SJSA1 (cell line): ENCODE measurements at places on chromosomes 13 and 19. TPM values are rescaled to one million over a fixed set of nuclear protein-coding genes. Genes with fewer than 3 reads are reported as not detected.

GRCh38 chr13:68736961-68737360 is 1370.7 kb upstream of the ATXN8OS start:
- DNase-seq = no peak

DNA sequence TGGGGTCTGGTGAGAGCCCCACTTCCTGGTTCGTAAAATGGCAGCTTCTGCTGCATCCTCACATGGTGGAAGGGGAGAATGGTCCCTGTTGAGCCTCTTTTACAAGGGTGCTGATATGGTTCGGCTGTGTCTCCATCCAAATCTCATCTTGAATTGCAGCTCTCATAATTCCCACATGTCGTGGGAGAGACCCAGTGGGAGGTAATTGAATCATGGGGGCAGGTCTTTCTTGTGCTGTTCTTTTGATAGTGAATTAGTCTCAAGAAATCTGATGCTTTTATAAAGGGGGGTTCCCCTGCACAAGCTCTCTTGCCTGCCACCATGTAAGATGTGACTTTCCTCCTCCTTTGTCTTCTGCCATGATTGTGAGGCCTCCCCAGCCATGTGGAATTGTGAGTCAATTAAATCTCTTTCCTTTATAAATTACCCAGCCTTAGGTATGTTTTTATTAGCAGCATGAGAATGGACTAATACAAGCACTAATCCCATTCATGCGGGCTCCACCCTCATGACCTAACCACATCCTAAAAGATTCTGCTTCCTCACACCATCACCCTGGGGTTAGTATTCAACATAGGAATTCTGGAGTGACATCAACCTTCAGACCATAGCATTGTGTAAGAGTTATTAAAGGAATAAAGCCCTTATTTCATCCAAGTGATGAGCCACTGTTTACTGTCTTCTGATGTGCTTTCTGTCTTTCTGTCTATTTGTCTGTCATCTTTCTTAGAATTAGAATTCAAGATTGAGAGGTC is 159.0 kb upstream of the IRS2 start:
- DNase-seq = no peak

- DNase-seq = no peak
Observed at GRCh38 chr19:45528744-45529419, 21.6 kb downstream of the VASP start.

GRCh38 chr13:74219566-74219965 is 85.4 kb upstream of the KLF12 start:
- no peak for DNase-seq

- no peak for DNase-seq
Observed at GRCh38 chr13:42412812-42413483, 141.0 kb downstream of the AKAP11 start.

- peak; percentile 98 for DNase-seq
Observed at GRCh38 chr19:46080561-46080960, 39.8 kb upstream of the IGFL4 start.

GRCh38 chr19:47437500-47437899 is 18.2 kb upstream of the MEIS3 start:
- no peak for DNase-seq

DNA sequence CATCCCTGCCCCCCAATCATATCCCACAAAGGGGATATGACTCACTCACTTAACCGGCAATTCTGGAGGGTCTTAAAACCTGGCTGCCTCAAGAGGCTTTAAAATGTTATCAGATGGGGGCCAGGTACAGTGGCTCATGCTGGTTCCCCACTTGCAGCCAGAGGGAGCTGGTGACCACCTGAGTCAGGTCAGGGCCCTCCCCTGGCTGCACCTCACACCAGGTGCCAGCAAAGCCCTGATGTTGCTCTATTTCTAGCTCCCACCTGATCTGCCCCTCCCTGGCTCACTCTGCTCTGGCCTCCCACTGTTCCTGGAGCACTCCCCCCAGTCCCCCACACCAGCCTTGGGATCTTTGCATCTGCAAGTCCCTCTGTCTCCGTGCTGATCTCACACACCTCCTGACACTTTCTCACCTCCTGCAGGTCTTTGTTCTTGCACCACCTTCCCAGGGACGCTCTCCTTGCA is 14.2 kb downstream of the HPN start:
- no peak for DNase-seq

GRCh38 chr13:97567510-97568243 is 133.7 kb downstream of the RAP2A start:
- no peak for DNase-seq

- no peak for DNase-seq
Observed at GRCh38 chr13:101611491-101612475, 159.3 kb downstream of the ITGBL1 start.

DNA sequence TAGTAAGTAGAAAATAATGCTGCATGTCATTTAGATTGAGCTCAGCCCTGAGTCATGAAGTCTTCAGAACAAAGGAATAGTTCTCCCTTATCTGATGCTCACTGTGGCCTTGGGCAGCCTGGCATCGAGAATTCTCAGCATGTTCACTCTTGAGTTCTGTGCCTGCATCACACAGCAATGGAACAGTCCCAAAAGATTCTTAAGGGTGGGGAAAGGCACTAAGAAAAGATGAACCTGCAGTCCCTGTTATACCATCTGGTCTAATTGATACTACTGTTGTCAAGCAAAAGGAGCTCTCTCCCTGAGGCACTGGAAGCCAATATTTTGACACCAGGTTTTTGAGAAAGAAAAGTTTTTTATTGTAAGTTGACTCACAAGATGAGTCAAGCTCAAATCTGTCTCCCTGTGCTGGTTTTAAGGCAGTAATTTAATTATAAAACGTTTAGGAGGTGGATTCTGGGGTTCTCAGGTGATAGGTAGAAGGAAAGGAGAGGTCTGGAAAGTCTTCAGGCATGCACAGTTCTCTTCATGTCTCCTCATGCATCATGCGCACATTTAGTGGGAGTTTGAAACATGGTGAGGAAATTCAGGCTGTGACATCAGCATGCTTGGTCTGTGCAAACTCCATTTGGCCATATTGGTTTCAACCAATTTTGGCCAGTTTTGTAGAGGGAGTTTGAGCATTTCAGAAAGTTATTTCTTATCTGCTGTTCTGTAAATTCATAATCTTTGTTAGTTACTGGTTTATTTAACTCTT is 38.1 kb upstream of the ZNF766 start:
- no peak for DNase-seq

GRCh38 chr19:54608792-54609191 is 15.4 kb downstream of the LILRA1 start:
- DNase-seq = no peak

DNA sequence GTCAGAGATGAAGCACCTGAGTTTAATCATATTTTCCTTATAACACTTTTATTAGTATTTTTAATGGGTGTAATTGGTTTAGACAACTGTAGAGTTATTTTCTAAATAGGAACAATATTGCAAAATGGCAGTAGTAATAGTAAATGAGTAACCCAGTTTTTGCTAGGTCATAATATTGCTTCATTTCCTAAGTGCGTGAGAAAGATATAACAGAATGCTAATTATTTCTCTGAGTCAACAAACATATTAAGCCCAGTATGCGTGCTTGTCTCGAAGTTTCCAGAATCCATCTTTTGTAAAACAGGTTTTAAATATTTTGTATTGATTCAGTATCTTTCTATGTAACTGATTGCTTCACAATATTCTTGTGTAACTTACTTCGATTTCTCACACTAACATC is 315.3 kb downstream of the MYO16 start:
- DNase-seq = no peak

- no peak for DNase-seq
Observed at GRCh38 chr13:110249326-110249725, 57.6 kb downstream of the COL4A1 start.

DNA sequence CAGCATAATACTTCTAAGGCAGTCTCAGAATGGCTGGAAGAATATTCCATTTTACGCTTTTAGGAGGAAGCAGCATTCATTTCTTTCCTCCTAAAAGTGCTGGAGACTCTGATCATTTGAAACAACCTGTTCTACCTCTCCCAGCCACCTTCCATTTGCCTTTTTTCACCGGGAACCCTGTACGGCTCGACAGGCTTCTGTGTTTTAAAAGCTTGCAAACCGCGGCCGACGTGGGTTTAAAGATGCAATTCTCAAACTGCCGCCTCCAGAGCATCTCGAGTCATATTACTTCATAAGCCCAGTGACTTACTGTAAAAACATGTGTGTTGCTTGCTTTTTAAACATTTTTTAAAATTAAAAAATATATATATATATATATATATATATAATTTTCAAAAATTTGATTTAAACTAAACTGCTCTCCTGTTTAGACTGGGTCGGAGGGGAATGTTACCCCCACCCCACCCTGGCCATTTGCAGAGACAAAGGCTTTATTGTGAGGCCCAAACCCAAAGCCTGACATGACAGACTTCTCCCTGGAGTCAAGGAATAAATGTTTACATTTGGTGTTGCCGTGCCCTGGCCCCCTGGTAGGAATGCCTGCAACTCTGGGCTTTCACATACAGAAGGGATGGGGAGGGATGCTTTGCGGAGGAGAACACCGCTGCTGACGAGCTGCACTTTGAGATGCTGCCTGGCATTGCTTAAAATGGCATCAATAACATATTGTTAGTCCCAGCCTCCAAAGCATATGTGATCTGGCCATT is 30.4 kb downstream of the ZNF536 start:
- no peak for DNase-seq

DNA sequence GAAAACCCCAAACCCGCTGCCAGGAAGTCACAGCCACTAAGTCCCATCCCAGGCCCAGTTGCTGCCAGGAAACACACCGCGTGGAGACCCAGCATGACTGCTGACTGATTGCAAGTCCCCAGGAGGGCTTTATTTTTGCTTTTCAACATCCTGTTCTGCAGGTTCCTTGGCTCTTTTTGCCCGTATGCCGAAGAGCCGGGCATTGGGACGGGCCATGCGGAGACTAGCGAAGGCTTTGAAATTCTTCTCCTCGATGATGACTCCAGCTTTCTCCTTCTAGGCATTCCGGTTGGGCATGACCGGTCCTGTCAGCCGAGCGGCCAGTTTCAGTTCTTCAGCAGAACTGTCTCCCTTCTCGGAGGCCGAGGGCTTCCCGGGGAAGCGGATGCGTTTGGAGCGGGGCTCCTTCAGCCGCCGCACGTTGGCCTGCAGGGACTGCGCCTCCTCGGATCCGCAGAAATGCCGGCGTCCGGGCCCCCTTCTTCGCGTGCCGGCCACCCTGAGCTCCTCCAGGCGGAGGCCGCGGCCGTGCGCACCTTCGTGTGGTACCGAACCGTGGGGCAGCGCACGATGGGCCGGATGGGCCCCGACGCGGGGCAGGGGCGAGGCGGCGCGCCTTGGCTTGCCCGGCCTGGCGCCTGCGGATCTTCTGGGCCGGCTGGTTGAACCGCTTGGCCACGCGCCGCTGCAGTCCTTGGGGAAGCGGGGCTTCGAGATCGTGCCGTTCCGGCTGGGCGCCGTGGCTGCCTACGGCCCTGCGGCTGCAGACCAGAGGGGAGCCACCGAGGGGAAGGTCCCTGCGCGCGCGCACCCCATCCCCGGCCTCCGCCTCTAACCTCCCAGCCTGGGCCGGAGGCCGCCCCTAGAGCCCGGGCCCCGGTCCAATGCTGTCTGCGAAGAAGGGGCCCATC is 15.2 kb downstream of the ZSCAN5C start:
- no peak for DNase-seq

DNA sequence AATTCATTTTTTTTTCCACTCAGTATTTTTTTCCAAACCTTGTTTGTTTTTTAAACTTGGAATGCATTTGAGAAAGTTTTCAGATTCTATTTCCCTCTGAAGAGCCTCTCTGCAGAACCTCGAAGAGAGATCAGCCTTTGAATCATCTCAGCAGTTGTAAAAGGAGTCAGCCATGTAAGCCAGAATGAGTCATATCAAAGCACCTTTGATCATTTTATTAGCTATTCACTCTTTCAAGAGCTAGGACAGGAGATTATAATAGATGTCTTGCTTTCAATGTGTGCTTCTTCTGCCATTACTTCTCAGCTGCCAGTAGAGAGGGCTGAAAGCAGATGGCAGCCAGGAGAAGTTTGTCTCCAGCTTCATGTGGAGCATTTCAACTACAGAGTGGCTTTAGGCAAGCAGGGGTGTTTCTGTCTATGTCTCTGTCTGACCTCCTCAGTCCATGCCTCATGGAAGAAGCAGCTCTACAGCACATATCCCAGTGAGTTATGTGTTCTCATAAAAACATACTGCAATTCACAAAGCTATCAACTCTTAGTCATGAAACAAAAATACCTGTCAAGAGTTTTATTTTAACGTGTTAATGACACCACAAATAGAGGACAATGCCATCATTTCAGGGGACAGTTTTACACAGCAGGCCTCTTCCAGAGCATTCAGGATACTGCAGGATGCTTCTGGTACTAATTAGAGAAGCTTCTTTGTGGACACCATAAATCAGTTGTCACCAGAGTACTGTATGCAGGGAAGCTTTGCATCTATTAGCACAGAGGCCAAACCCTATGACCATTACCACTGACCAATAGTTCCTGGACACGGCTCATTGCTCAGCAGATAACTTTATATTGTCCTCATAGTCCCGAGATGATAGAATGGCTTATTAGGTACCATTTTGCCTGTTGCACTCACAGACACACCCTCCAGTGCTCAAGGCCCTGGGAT is 94.3 kb downstream of the NHLRC3 start:
- DNase-seq = no peak

DNA sequence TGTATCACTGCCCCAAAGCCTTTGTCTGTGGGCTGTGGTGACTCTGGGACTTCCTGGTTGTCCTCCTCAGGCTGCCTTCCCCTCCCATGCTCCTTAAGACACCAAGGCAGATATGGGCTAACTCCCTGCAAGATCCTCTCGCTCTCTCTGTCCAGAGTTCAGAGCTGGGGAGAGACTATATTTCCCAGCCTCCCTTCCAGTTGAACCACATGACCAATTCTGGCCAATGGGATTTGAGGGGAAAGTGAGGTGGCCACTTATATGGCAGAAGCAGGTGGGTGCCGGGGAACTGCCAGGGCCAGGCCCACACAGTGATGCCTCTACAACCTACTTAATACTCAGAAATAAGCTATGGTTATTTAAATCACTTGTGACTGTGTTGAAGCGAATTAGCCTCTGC is 16.2 kb upstream of the ANGPTL8 start:
- no peak for DNase-seq

DNA sequence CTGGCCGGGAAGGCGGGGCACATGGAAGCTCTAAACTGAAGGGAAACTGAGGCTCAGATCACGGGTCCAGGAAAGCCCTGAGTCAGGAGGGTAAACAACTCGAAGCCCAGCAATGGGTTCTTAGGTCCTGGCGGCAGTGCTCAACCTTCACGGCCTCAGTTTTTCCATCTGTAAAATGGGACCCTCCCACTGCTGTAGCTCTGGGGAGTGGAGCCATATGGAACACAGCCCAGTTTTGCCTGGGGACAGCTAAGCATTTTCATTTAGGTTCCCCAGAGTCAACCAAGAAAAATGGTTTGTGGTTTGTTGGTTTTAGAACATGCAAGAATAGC is 30.4 kb downstream of the CEBPG start:
- DNase-seq = peak; percentile 29

- no peak for DNase-seq
Observed at GRCh38 chr19:4019578-4019977, 12.0 kb downstream of the PIAS4 start.

The PRKCG gene
- not detected in 2 replicates for total RNA-seq

The DCT gene
- not detected in 2 replicates for total RNA-seq

The GJB6 gene
- not detected in 2 replicates for total RNA-seq

The TMEM238 gene
- not detected in 2 replicates for total RNA-seq

The KLF16 gene
- 5.6 and 8.7 TPM in 2 replicates for total RNA-seq

The PLA2G4C gene
- 3.4 and 7.9 TPM in 2 replicates for total RNA-seq

The CRX gene
- not detected in 2 replicates for total RNA-seq

The FCER2 gene
- not detected in 2 replicates for total RNA-seq
